ENCODE measurements at places on chromosomes 1 and 21.
A peak's percentile ranks its signal among the peaks of the same experiment; 100 is the strongest.

- no peak overlapping the region for H3K27ac ChIP-seq
- H3K4me1 ChIP-seq, result no peaks in the 10 kb centered on the region
- no peak overlapping the region for H3K4me3 ChIP-seq
- H3K36me3 ChIP-seq, result peaks cover 19% of the 10 kb centered on the region
- DNase-seq, result no peak
- H3K27me3 ChIP-seq, result no peaks in the 10 kb centered on the region
Observed at GRCh38 chr1:226360106-226360746, 47.7 kb downstream of the PARP1 start.

- no peak overlapping the region for H3K4me3 ChIP-seq
- no peaks in the 10 kb centered on the region for H3K4me1 ChIP-seq
- H3K36me3 ChIP-seq, result no peaks in the 10 kb centered on the region
- no peak overlapping the region for H3K27ac ChIP-seq
- H3K27me3 ChIP-seq, result peaks cover 8% of the 10 kb centered on the region
- no peak for DNase-seq
Observed at GRCh38 chr1:223350361-223350908, 13.5 kb downstream of the SUSD4 start.

GRCh38 chr21:37783016-37783415 lies 133.2 kb downstream of the KCNJ6 start:
- no peak for DNase-seq
- no peaks in the 10 kb centered on the region for H3K27me3 ChIP-seq
- no peak overlapping the region for H3K4me3 ChIP-seq
- H3K4me1 ChIP-seq, result peaks cover 2% of the 10 kb centered on the region

DNA sequence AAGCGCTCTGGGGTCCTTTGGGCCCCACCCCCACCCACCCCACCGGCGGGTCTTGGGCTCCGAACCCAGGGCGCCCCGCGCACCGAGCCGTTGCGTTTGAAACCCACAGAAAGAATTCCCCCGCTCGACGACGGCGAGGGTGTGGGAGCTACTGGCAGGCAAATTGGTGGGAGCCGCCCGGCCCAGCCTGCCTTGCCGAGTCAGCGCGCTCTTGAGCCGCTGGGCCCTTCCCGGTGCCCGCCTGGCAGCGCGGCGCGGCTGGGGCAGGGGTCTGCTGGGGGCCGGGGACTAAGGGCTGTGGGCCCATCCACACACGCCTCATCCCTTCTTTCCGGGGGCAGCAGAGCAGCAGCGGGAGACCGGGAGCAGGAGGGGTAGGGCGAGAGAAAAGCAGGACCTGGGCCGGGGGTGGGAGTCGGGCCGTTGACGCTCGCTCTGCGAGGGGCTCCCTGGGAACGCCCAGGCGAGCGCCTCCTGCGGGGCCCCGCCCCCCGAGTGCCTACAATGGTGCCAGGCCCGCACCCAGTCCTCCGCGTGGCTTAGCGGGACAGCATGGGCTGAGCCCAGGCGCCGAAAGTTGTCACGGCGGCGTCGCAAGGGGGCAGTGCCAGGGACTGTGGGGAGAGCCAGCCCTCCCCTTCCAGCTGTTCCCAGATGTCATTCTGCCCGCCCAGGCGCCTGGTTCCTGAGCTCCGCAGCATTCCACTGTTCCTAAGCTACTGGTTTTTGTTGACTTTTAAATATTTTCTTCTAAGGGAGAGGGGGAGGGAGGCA lies at the start of gene C1orf94:
C1orf94 (plus strand) TSS at position 78 of the 774 bp plus-strand sequence. CDS start 883 bp downstream, outside the sequence.
- no peak for DNase-seq
- peaks cover 14% of the 10 kb centered on the region for H3K27me3 ChIP-seq
- no peak within 1 kb of the TSS for H3K4me3 ChIP-seq
- H3K4me1 ChIP-seq, result no peaks in the 10 kb centered on the region

GRCh38 chr1:235935235-235936225 lies 68.8 kb upstream of the LYST start:
- no peak overlapping the region for H3K4me3 ChIP-seq
- H3K27ac ChIP-seq, result no peak overlapping the region
- H3K4me1 ChIP-seq, result peaks cover 5% of the 10 kb centered on the region
- no peak for DNase-seq

GRCh38 chr1:111516005-111516535 lies 12.6 kb upstream of the ADORA3 start:
- H3K27ac ChIP-seq, result no peak overlapping the region
- DNase-seq, result peak; percentile 62
- no peaks in the 10 kb centered on the region for H3K27me3 ChIP-seq

DNA sequence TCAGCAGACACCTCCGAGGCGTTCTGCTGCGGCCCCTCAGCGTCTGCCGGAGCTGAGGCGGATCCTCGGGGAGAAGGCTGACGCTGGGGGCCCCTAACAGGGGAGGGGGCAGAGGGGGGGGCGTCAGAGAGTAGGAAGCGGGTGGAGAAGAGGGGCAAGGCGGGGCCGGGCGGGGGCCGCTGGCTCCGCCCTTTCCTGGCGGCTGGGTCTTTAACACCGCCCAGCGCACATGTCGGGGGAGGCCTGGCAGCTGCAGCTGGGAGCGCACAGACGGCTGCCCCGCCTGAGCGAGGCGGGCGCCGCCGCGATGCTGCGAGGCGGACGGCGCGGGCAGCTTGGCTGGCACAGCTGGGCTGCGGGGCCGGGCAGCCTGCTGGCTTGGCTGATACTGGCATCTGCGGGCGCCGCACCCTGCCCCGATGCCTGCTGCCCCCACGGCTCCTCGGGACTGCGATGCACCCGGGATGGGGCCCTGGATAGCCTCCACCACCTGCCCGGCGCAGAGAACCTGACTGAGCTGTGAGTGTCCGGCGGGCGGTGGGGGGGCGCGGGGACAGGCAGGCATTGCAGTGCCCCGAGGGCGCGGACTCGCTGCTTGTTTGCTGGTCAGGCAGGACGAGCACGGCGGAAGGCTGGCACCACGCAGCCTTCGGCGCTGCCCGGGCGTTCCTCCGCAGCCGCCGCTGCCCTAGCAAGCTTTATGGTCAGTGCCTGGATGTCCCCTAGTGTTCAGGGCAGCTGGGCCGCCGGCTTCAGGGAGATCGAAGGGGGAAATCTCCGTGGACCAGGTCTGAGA lies at the start of gene NTRK1:
NTRK1 (plus strand) TSS at position 238 of the 796 bp plus-strand sequence; CDS start at position 308, 70 bp downstream.
- DNase-seq, result peak; percentile 15
- no peaks in the 10 kb centered on the region for H3K36me3 ChIP-seq
- H3K4me1 ChIP-seq, result peaks cover 8% of the 10 kb centered on the region
- H3K27me3 ChIP-seq, result peaks cover 73% of the 10 kb centered on the region
- H3K4me3 ChIP-seq, result peak within 1 kb of the TSS; percentile 25

DNA sequence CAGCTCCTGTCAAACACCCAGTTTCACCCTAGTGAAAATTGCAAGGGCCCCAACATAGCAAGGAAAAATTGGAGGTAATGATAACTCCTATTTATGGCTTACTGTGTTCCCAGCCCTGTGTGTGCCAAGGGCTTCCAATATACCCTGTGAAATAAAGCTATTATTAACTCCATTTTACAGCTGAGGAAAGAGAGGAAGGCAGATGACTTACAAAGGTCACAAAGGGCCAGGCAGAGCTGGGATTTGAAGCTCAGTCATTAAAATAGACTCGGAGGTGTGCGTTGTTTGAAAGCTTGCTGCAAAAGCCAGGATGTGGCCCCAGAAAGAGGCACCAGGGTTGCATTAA lies 20.2 kb upstream of the SDC3 start:
- H3K27me3 ChIP-seq, result no peaks in the 10 kb centered on the region
- no peak overlapping the region for H3K27ac ChIP-seq
- DNase-seq, result no peak
- H3K4me3 ChIP-seq, result no peak overlapping the region
- H3K36me3 ChIP-seq, result peaks cover 5% of the 10 kb centered on the region

DNA sequence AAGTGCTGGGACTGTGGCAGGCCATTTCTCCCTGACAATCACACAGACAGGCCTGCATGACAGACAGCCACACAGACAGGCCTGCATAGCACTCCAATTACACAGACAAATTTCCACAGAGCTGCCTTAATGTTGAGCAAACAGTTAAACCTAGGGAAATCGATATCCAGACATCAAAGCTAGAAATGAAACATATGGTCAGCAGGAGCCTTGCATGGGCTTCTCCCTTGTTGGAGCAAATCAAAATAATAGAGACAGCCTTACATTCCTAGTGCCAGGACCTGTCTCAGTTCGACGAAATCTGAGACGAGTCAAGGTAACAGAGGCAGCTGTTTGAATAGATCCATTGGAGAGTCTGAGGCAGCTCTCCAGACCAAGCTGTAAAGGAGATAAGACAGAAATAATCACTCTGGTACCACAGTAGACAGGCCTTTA lies 42.4 kb downstream of the OLFML3 start:
- H3K27me3 ChIP-seq, result no peaks in the 10 kb centered on the region
- H3K4me3 ChIP-seq, result no peak overlapping the region
- H3K36me3 ChIP-seq, result no peaks in the 10 kb centered on the region
- H3K4me1 ChIP-seq, result no peaks in the 10 kb centered on the region

- no peak for DNase-seq
- peaks cover 5% of the 10 kb centered on the region for H3K4me1 ChIP-seq
- no peaks in the 10 kb centered on the region for H3K36me3 ChIP-seq
- no peak overlapping the region for H3K4me3 ChIP-seq
Observed at GRCh38 chr1:181014477-181015250, 8.0 kb downstream of the STX6 start.

DNA sequence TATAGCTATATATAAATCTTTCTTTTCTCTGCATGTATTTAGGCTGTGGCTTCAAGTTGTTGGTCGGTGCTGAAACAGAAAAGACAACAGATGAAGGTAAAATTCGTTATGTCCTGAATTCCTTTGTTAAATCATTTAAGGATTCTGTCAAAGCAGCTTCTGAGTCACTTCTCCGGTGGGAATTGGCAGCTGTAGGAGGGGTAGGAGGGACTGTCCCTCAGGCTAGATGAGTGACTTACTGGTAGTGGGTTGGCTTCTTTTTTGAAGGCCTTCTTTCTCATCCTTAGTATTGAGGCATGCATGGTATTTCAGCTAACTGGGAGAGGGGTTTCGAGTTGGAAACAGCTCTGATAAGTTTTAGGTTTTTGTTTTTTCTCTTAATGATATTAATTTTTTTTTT lies 22.1 kb upstream of the NEXN start:
- H3K4me1 ChIP-seq, result no peaks in the 10 kb centered on the region
- no peaks in the 10 kb centered on the region for H3K27me3 ChIP-seq
- no peak overlapping the region for H3K4me3 ChIP-seq
- no peak for DNase-seq
- no peak overlapping the region for H3K27ac ChIP-seq
- H3K36me3 ChIP-seq, result peaks cover 4% of the 10 kb centered on the region

- no peak overlapping the region for H3K4me3 ChIP-seq
- no peaks in the 10 kb centered on the region for H3K4me1 ChIP-seq
- DNase-seq, result peak; percentile 42
- no peaks in the 10 kb centered on the region for H3K36me3 ChIP-seq
Observed at GRCh38 chr1:168637350-168637991, 61.1 kb downstream of the XCL1 start.

DNA sequence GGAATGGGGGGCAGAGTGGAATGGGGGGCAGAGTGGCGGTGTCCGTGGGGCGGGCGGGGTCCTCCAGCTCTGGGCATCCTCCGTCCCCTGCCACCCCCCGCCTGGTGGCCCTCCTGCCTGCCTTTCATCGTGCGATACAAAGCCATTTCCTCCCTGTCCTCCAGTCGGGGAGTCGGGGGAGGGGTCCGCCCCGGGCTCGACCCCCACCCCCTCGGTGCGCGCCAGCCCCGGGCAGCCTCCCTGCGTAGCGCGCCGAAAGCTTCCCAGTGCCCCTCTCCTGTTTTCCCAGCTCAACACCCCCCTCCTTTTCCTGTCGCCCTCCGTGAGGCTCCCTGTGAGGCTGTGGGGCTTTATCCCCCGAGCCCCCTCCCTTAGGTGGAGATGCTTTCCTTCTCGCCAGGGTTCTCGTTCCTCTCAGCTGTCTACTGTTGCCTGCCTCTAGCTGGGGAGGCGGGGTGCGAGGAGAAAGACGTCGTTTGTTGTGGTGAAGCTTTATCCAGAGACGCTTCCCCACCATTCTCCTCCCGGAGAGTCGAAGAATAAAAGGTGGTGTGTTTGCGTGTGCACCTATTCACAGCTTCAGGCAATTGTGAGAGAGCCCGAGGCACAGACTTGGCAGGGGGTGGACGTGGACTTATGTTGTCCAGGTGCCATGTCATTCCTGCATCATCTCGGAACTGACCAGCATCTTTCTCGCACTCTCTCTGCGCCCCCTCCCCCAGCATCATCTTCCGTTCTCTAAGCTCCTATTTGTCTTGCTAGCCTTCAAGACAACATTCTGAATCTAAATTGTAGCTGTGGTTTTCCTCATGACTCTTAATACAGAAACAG lies 848 bp downstream of the DNM3 start:
- H3K27ac ChIP-seq, result no peak overlapping the region
- H3K36me3 ChIP-seq, result no peaks in the 10 kb centered on the region
- no peaks in the 10 kb centered on the region for H3K4me1 ChIP-seq
- H3K27me3 ChIP-seq, result no peaks in the 10 kb centered on the region
- H3K4me3 ChIP-seq, result peak overlapping the region; percentile 65
- peak; percentile 4 for DNase-seq

- H3K27ac ChIP-seq, result no peak overlapping the region
- no peaks in the 10 kb centered on the region for H3K36me3 ChIP-seq
Observed at GRCh38 chr1:115771094-115771846, 2.8 kb upstream of the CASQ2 start.

GRCh38 chr1:19425646-19426239 lies 59.6 kb downstream of the CAPZB start:
- H3K4me3 ChIP-seq, result no peak overlapping the region
- H3K27me3 ChIP-seq, result no peaks in the 10 kb centered on the region
- H3K27ac ChIP-seq, result peak overlapping the region; percentile 52

DNA sequence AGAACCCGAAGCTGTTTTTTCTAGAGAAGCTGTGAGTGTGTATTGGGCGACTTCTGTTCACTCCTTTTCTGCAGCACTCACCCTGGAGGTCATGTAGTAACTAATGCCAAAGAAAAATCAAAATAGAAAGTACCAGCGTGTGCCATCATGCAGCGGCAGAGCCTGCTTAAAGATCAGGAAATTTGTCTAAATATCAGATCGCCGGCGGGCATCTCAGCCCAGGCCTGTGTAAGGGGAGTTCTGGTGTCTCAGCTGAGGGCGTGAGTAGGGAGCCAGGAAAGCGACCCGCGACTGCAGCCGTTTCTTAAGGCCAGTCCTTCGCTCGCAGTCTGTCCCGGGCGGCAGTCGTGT lies 768 bp downstream of the EDARADD start:
- H3K4me3 ChIP-seq, result peak overlapping the region; percentile 59
- no peaks in the 10 kb centered on the region for H3K4me1 ChIP-seq

- no peaks in the 10 kb centered on the region for H3K4me1 ChIP-seq
- no peak overlapping the region for H3K27ac ChIP-seq
- H3K27me3 ChIP-seq, result no peaks in the 10 kb centered on the region
- no peak overlapping the region for H3K4me3 ChIP-seq
- no peak for DNase-seq
- H3K36me3 ChIP-seq, result no peaks in the 10 kb centered on the region
Observed at GRCh38 chr1:227685807-227686206, 49.3 kb downstream of the JMJD4 start.

DNA sequence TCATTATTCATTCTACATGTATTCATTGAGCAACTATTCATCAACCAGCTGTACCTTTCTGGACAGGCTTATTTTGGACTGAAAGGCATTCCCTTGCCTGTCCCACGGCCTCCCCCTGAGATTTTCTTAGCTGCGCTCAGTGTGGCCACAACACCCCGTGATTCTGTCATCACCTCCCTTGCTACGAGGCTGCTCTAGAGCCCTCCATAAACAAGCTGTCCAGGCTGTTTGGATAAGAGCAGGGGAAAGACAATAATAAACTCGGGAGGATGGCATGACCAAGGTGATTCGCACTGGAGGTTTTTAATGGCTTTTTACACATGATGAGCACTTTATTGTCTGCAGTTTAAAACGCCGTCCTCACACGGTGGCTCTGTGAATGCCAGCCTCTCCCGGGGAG lies 139.7 kb downstream of the ROR1 start:
- H3K36me3 ChIP-seq, result no peaks in the 10 kb centered on the region
- DNase-seq, result peak; percentile 35
- H3K4me3 ChIP-seq, result no peak overlapping the region
- H3K27ac ChIP-seq, result no peak overlapping the region
- no peaks in the 10 kb centered on the region for H3K27me3 ChIP-seq
